LNCaP clone FGC (cell line): ENCODE measurements at places on chromosomes 3 and 15.

DNA sequence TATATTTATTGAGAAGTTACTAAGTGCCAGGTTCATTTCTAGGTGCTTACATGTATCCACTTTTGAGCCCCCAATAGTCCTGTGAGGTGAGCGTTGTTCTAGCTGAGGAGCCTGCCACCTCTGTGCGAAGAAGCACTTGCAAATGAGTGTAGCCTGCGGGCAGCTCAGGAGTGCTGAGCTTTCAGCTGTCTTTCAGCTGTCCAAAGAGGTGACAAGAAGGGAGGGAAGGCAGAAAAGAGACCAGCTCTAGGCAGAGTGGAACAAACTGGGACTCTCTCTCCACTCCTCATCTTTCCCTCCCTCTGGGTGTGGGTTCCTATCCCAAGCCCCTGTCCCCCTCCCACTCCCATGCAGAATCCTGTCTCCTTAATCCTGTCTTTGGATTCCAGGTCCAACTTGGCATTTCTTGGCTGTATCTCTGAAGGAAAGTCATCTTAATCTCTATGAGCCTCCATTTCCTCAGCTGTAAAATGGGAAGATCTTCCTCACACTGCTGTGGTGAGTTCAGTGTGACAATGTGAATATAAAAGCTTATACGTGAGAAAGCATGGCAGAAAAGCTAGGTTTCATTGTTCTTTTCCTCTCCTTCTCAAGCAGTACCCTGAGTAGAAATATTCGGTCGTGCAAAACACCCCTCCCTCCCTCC, 6.7 kb upstream of the SRP14 start:
- no peak for DNase-seq

DNA sequence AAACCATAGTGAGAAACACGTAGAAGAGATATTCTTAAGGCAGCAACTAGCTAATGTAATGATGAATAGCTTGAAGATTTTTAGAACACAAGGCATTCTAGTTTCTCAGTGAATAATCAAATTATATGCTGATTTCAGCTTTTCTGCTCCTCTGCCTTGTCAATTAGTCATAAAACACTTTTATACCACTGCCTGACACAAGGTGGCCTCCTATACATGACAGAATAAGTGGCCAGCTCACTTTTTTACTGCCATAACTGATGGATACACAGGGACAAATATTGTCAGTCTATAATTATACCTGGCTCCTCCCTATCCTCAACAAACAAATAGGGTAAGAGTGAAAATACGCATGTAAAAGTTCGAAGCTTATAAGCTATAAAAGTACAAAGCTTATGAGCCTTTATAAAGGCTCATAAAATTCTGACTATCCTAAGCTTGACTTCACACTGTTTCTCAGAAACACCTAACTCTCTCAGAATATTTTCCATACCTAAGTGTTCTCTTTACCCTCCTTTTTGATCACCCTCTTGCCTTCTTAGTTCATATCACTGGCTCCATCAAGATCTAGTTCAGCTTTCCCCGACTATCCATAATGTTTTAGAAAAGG, 81.6 kb downstream of the HERC1 start:
- DNase-seq, result peak; percentile 91

- no peak for DNase-seq
Observed at GRCh38 chr3:172102123-172102882, 62.9 kb downstream of the FNDC3B start.

DNA sequence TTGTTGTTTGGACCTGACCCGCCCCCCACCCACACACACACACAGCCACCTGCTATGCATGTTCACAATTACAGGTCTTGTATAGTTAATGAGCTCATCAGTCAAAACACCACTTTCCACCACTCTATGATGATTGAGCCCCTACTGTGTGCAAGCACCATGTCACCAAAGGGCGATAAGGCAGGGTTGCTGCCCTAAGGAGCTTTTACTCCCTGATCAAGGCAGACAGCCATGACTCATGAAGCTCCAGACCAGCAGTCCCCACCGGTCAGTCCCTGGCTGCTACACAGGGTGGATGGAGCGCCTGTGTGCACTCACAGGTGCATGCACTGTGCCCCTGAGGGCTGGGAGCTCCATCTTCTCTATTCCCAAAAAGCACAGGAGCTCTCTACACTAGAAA, 270.6 kb downstream of the CLSTN2 start:
- DNase-seq, result no peak

DNA sequence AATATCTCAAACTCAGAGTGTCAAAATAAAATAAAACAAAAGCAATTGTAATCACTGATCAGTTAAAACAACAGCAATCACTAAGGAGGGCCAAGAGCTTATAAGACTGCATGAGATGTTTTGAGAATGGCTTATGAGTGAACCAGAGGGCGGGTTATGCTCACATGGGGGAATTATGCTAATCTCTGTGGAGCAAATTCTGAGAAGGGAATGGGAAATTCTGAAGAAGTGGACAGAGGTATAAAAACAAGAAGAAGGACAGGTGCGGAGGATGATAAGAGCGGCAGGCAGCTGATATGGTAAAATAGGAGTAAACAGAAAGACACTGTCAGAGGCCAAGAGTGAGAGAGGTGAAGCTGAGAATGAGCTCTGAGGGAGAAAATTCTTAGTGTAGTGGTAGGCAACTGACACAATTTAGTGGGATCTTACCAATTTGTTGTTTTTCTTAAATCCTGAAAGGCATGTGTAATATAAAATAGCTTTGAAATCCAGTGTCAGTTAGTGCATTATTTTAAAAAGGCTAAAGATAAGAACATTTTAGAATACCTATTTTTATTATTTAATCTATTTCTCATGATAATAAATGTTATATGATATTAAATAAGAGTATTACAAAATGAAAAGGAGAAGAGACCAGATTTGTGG, 133.8 kb downstream of the SPATA16 start:
- DNase-seq, result no peak

DNA sequence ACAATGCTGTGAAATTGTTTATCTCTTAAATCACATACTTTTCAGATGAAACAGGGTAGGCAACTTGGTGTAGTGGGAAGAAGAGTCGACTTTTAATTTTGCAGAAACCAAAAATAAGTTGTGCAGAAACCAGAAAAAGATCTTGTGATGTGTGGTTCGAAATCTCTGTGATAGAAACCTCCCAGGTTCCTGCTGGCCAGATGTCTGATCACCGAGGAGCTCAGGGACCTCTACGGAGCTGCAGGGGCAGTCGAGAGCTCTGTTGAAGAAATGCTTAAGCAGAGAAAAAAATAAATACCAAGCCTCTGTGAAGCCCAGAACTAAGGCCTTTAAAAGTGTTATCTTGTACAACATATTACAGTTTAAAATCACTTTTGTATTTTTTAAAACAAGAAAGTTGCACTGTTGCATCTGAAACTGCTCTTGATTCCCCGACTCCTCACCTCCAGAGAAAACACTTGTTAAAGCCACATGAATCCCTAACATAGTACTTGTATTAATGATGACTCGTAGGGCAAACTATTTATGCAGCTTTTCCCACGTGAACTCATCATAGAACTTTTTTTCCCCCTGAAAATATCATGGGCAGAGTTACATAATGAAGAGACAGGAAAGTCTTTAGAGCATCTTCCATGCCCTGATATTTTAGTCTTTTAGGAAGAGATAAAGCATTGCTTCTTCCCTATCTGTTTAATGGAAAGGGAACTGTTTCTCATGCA, 51.3 kb downstream of the CCK start:
- DNase-seq, result no peak

DNA sequence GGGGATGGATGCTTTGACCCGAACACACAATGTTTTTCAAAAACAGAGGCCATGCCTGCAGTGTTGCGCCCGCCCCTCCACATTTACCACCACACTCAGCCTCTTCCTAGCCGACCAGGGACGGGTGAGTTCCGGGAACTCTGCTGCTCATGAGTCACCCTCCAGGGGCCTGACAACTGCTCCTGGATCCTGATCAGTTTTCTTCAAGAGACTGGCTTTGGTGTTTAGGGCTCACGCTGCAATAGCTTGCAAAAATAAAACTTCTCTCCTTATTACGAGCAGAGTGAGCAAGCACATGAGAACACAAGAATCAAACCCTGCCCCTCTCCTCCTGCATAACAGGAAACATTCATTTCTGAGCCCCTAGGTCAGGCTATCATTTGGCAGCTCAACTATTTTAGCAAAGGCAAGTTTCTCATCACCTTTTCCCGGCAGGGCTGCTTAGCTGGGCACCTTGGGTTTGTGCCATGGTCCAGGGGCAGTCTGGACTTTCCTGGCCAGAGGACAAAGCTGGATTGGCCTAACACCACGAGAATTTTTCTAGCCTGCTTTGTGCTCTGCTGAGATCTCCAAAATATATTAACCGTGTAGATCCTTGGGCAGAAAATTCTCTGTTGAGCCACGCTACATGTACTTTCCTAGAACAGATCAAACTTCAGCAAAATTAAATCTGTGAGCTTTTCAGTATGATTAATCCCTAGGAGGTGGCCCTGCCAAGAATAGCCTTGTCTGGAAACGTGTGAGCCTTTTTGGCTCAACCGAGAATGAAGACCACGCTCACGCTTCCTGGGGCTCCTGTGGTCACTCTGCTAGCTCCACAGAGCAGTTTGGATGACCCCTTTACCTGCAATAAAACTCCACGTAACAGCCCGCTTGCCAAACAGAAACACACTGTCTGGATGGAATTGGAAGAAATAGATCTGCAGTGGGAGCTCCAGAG, 52.7 kb upstream of the SPATA12 start:
- DNase-seq, result no peak

- DNase-seq, result no peak
Observed at GRCh38 chr3:101243285-101244211, 76.8 kb downstream of the IMPG2 start.

- no peak for DNase-seq
Observed at GRCh38 chr15:59295261-59296001, 77.2 kb downstream of the MYO1E start.

- DNase-seq, result no peak
Observed at GRCh38 chr3:41162541-41162940, 36.8 kb upstream of the CTNNB1 start.

DNA sequence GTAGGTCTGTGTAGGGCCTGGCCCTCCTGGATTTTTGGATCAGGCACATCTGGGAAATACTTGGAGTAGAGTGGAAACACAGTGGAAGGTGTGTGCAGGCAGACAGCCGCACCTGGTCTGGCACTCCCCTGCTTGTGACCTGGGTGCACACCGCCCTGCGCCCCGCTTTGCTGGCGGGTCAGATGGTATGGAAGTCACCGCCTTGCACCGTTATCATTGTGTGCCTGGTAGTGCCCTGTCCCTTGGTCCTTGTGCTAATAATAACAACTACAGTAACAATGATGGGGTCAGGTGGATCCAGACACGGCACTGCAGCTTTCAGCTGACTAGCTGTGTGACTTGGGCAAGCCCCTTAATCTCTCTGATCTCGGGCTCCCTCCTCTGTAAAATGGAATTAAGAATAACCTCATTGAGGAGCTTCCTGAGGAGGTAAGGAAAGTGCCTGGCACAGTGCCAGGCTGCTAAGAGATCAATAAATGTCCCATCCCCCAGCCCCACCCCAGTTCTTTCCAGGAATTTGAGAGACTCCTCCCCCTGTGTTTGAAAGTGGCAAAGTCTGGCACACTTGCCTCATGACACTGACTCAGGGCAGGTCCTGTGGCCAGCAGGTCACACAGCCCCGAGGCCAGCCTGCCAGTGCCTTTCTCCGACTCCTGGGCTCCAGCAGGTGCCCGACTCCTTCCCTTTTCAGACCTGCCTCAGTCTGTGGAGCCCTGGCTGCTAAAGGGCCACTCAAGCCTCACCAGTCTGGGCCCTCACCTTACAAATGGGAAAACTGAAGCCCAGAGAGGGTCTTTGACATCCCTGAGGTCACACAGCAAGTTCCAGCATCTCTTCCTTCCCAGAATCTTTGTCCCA, 9.8 kb downstream of the ISG20 start:
- DNase-seq, result no peak

DNA sequence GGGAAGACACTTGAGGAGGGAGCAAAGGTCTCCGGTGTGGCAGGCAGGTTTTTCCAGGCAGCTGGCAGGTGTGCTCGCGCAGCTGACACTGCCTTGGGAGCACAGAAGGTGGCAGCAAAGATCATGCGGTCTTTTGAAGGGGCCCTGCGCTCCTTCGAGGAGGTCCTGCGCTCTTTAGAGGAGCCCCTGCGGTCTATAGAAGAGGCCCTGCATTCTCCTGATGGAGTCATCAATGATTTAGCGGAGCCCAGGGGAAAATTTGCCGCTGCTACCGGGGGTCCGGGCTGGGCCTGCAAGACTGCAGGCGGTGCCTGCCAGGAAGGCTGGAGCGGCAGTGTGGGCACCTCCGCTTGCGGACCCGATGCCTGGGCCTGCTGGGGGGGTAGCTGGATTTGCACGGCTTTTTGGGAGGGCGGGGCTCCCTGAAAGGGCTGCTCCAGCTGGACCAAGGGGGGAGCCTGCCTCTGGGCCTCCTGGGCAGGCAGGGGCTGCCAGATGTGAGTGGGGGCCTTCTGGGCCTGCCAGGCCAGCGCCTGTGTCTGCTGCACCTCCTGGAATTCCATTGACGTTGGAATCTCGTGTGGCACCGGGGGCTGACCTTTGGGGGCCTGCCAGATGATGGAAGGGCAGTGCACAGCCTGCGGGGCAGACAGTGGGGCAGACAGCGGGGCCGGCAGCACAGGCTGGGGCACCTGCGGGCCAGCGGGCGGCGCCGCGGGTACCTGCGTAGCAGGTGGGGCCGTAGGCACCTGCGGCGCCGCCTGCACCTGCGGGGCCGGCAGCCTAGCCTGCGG, 2.1 kb downstream of the MAGEL2 start:
- no peak for DNase-seq

- DNase-seq, result no peak
Observed at GRCh38 chr15:64720188-64720587, 55.2 kb downstream of the RBPMS2 start.

- DNase-seq, result no peak
Observed at GRCh38 chr3:10628891-10629670, 123.7 kb upstream of the ATP2B2 start.
